ENCODE measurements at places on chromosomes 11 and 22.

GRCh38 chr11:134047586-134047999, 21.3 kb upstream of the JAM3 start:
- DNase-seq: no peak

DNA sequence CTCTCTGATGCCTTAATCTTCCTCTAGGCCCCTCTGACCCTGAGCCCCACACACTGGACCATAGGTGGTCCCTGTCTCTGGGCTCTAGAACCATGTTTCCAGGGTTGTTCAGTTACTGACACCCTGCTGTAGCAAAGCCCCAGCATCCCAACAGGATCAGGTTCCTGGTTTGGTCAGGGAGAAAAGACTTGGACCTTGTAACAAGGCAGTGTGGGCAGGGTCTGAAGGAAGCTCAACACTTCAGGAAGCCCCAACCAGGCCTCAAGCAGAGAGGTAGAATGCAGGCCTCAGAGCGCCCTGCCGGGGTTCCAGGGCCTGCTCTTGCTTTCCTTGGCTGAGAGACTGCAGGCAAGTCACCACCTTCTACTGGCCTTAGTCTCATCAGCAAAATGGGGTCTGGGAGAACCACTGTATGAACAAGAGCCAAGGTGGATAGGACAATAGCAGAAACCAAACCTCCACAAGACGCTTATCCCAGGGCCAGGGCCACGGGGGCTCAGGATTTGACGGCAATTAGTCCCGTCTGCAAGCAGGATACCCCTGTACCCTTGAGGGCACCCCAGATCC, 4.8 kb downstream of the ARAP1 start:
- DNase-seq: no peak

- DNase-seq: no peak
These were observed 17.0 kb downstream of the DTX4 start for GRCh38 chr11:59188954-59189353.

DNA sequence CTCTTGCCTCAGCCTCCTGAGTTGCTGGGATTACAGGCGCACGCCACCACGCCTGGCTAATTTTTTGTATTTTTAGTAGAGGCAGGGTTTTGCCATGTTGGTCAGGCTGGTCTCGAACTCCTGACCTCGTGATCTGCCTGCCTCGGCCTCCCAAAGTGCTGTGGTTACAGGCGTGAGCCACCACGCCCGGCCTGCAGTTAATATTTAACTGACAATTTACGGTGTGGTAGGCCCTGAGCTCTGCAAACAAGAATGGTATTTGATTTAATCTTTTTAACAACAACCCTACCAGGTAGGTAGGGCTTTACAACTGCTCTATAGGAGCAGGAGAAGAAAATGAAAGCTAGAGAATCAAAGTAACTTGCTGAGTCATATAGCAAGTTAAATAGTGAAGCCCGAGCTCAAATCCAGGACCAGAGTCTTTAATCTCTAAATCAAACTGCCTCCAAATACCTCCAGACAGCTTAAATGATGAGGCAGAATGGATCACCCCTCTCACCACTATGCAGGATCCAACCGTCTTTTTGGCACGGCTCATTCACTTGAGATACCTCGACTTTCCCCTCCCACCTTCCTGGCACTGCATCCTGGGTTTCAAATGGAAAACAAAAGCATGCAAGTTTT, 9.4 kb downstream of the UEVLD start:
- DNase-seq: no peak

- no peak for DNase-seq
These were observed 3.2 kb upstream of the C11orf91 start for GRCh38 chr11:33703788-33704187.

GRCh38 chr11:77410076-77410827, 63.6 kb downstream of the PAK1 start:
- DNase-seq: no peak

DNA sequence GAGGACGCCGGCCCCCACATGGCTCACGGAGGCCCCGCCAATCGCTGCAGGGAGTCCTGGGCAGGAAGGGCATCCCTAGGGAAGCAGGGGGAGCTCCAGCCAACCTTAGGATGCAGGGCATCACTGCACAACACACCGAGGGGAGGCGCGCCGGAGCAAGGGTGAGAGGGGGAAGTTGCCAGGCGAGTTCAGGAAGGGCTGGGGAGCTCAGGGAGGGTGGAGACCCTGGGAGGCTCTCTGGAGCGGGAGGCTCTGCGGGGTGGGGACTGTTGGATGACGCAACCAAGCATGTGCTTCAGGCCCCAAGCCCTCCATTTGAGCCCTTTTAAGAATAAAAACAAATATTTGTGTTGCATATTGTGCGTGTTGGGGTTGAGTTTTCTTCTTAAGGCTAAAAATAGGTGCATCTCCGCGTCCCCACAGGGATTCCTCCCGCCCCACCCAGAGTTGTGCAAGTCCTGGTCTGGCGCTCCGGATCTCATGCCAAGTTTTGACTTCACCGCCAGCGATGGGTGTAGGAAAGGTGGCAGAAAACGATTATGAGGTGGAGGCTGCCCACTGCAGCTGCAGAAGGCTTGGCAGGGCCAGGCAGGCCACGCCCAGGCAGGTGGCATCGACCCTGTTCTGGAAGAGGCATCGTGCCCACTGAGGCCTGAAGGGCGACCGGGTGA, 65.2 kb downstream of the WNT7B start:
- peak; percentile 51 for DNase-seq

DNA sequence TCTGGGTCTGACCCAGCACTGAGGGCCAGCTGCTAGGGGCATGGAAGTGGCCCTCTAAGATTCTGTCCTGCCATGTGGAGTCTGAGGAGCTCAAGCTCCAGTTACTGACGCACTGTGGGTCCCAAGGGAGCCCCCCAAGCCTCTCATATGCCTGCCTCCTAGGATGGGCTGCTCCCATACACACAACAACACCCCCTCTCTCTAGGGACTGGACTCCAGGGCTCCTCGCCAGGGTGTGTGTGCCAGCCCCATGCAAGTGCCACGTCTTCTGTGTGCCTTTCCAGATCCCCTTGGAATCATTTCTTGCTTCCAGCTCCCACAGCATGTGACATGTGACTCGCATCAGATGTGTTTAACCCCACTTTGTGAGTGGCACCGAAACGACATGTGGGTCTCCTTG, 234.5 kb downstream of the CEP164 start:
- no peak for DNase-seq

- DNase-seq: no peak
These were observed 25.5 kb downstream of the UBASH3B start for GRCh38 chr11:122681070-122681469.

GRCh38 chr11:61922539-61922938, 5.2 kb upstream of the RAB3IL1 start:
- DNase-seq: no peak

DNA sequence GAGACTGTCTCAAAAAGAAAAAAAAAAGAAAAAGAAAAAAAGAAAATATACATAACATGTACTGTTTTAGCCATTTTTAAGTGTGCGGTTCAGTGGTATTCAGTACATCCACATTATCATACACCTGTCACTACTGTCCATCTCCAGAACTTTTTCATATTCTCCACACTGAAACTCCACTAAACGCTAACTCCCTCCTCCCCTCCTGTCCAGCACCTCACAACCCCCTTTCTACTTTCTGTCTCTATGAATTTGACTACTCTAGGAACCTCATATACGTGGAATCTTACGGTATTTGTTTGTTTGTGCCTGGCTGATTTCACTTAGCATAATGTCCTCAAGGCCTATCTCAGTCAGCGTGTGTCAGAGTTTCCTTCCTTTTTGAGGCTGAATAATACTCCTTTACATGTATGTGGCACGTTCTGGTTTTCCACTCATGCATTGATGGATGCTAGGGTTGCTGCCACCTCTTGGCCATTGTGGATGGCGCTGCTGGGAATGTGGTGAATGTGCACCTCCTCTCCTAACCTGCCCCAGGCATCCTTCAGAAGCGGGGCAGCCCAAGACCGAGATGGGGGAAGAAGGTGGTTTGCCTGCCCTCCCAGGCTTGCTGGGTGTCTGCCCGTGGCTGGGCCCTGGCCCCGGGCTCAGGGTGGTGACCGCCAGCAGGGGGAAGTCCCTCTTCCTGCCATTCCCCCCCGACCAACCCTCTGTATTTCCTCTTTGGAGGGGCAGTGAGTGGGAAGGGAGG, 60.5 kb downstream of the BCR start:
- no peak for DNase-seq

GRCh38 chr22:38748487-38749136, 7.2 kb downstream of the SUN2 start:
- DNase-seq: no peak

- no peak for DNase-seq
These were observed 9.0 kb upstream of the MICAL3 start for GRCh38 chr22:18033204-18033998.

DNA sequence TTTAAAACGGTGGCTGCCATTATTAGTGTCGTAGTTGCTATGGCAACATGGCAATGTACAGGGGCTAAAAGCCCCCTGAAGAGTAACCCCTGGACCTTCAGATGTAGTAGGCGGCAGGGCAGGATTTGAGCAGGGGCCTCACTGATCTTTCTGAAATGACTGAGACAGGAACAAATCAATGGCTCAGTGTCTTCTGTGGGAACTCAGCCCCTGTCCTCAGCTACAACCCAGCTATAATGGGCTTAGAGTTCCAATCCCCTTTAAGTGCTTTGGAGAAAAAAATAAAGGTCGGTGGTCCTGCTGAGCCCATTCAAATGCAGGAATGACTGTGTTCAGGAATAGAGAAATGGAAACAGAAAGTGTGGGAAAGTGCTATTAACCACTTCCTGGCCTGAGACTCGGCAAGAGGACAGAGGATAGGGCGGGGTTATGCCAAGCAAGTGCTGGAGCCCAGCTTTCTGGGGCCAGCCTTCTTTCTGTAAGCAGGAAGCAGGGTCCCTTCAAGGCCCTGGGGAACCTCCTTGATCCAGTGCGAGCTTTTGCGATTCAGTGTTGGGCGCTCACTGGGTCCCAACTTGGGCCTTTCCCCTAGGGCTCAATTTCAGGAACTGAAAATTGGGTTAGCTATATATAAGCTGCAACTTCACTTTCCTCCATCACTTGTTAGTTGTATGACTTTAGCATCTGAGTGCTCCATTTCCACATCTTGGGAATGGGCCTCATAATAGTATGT, 6.1 kb upstream of the CD82 start:
- no peak for DNase-seq

- DNase-seq: no peak
These were observed 1293.9 kb downstream of the JRKL start for GRCh38 chr11:97683733-97684132.

- DNase-seq: no peak
These were observed 400.8 kb downstream of the SOX6 start for GRCh38 chr11:15955595-15955994.

- no peak for DNase-seq
These were observed 10.9 kb upstream of the ADA2 start for GRCh38 chr22:17229991-17230630.

GRCh38 chr22:40312050-40312449, 34.2 kb upstream of the ADSL start:
- DNase-seq: no peak

DNA sequence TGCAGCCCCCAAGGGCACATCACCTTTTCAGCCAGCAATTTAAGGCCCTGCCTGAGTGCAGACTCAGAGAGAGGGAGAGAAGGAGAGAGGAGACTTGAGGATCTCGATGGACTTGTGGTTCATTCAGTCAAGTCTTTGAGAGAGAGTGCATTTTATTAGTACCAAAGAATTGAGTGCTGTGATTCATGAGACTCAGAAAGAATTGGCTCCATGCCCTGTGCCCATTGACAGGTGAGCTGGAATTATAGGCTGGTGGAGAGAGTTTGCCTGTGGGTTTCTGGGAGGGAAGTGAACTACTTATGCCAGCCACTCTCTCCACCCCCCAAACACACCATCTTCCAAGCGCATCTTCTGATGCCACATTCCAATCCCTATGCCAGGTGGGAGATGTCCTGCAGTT, 236.8 kb downstream of the MN1 start:
- no peak for DNase-seq

GRCh38 chr11:119937412-119937811, 200.5 kb downstream of the TRIM29 start:
- DNase-seq: no peak

DNA sequence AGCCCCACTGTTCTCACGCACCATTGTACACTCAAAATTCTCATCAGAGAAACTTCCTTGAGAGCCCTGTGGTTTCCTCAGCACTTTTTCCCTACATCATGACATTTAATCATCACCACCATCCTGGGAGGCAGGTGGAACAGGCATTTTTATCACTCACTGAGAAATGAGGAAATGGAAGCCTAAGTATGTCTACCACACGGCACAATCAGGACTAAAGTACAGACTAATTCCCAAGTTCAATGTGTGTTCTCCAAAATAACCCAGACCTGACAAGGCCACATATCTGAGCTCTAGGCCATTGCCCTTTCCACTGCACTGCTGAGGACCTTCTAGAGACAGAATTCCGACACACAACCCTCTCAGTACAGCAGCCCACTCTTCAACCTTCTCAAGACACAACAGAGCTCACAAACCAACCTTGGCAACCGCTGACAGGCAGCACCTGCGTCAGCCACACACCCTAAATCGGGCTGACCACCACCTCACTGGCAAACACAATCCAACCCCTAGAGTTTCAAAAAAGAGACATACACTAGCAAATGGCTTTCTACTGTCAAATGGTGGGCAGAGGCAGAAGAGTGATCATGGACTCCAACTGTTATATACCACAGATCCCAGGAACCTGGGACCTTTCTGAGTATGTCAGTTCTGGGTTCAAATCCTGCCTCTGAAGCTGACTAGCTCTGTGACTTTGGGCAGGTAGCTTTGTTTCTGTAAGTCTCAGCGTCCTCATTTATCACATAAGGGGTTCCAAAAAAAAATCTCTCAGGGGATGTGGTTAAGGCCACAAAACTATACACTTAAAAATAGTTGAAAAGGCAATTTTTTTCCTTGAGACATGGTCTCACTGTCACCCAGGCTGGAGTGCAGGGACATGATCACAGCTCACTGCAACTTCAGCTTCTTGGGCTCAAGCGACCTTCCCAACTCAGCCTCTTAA, 16.3 kb downstream of the SMCO4 start:
- no peak for DNase-seq

DNA sequence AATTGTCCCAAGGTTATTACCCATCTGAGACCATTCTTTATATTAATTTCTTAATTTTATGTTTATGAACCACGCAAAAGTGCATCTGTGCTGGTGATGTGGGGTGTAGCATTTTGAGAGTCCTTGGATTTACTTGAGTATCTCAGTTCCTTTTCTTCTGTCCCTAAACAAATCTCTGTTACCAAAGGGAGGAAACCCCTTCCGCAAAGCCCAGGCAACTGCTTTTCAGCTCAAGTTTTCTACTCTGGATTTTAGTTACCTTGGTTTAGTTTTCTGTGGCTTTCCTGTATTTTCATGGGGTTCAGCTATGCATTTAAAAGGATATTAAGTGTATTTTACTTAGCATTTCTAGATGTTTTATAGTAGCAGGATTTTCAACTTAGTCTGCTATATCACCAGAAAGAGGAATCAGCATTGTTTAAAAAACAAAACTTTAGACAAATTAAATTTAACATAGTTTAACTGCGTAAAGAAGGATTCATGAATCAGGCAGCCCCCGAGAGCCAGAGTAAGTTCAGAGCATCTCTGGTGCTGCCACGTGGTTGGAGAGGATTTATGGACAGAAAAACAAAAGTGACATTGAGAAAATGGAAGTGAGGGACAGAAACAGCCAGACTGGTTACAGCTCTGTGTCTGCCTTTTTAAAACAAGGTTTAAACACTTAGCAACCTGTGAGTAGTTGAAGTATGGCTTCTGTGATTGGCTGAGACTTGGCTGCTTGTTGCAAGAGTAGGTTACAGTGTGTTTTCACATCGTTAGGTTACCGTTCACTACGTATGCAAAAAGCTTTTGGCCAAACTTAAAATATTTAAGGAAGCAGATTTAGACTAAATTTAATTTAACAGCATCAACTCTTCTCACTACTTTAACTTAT, 9.6 kb downstream of the ADM start:
- DNase-seq: no peak

All from pancreas (tissue), 10 donors.